NCI-H526 (cell line): ENCODE measurements at places on chromosomes 1 and 21.

GRCh38 chr1:183195142-183195574 is 9.1 kb downstream of the LAMC2 start:
- no peak for DNase-seq

GRCh38 chr1:116911188-116911553 is 1.5 kb downstream of the PTGFRN start:
- peak; percentile 58 for DNase-seq

DNA sequence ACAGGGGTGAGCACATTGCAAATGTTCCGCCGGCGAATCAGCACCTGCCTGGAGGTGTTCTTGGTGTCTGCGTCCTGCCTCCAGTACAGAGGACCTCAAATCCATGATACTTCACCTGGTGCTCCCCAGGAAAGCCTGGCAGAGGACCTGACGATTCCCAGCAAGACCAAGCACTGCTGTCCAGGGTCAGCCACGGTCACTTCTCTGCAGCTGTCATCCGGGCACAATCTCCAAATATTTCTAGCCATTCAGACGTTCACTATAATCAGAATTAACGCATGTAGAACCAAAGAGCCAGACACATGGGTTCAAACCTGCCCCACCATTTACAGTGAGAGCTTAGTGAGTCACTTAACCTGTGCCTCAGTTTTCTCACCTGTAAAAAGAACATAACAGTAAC is 74.5 kb downstream of the CLIC6 start:
- DNase-seq, result no peak

DNA sequence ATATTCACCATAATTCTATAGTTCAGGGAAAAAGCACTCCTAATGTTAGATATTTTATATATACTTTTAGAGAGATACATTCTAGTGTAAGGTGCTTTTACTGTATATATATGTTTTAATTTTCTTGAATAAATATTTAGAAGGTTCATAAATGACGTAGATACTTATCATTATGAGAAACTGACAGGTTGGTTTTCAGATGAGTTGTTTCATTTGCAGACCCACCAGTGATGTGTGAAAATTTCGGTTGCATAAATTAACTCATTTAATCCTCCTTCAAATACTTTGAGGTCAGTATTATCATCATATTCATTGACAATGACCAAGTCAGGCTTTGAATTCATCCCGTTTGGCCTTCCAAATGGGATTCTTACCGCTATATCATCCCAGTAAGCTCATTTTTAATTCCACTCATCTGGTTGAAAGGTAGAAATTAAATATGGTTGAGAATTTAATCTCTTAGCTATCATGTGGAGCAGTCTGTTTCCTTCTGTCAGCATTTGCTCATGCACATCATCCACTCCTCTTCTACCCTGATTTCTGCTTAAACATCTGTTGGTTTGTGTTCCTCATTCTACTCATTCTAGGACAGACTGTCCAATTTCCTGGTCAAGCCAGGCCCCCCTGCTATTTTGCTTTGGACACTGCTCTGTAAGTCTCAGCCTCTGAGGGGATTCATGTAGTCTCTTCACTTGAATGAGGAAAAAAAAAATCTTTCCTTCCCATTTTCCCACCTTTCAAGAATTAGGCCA is 1156.6 kb downstream of the PLA2G4A start:
- DNase-seq, result no peak

GRCh38 chr1:21783679-21784603 is 992 bp upstream of the USP48 start:
- peak; percentile 87 for DNase-seq

DNA sequence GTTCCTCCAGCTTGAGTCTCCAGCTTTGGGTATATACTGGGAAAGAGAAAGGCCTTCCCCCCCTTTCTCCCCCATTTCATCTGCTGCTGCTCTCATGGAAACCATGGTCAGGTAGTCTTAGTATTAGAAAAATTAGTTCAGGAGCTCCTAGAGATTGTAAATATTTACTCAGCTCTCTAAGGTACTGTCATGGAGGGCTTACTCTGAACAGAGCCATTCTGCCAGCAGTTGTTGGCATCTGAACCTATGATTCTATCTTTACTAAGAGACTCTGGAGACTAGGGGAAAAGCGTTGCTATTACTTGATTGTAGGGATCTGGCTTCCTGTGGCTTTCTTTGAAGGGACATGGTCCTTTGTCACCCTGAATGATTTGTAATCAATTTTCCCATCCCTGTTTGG is 6.1 kb downstream of the INTS3 start:
- DNase-seq, result no peak

DNA sequence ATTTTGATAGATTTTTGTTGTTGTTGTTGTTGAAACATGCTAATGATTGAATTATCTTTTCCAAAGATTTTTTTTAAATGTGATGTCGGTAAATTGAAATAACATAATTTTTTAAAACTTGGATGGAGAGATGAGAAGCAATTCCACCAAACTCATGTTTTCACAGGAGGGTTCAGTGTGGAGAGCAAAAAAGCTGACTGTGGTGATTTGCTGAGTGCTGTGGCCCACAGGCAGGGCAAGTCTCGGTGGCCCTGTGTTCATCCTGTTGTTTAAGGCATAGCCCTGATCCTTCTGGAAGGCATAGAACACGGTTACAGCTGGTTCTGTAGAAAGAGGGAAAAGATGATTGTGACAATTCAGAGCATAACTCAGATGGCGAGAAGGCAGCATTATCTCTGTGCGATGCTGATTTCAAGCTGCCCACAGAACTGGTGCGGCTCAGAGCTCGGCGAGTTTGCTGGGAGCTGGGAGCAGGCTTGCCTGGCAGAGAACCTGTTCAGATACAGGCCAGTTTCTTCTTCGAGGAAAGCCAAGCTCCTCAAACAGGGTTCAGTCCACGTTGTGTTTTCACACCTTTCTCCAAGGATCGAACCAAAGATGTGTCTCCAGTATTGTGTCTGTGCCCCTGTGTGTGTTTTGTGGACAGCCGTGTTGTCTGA is 127.1 kb downstream of the HUNK start:
- no peak for DNase-seq

GRCh38 chr21:44763050-44763378 is 38.6 kb downstream of the UBE2G2 start:
- DNase-seq, result no peak

- no peak for DNase-seq
Observed at GRCh38 chr1:15146142-15146680, 7.3 kb upstream of the TMEM51 start.

- DNase-seq, result no peak
Observed at GRCh38 chr1:43563876-43564539, 33.3 kb downstream of the PTPRF start.

GRCh38 chr1:110338886-110339406 is at the start of gene RBM15:
RBM15 (plus strand) TSS chr1:110339377; CDS start chr1:110339406, 29 bp downstream.
- DNase-seq, result peak; percentile 100

DNA sequence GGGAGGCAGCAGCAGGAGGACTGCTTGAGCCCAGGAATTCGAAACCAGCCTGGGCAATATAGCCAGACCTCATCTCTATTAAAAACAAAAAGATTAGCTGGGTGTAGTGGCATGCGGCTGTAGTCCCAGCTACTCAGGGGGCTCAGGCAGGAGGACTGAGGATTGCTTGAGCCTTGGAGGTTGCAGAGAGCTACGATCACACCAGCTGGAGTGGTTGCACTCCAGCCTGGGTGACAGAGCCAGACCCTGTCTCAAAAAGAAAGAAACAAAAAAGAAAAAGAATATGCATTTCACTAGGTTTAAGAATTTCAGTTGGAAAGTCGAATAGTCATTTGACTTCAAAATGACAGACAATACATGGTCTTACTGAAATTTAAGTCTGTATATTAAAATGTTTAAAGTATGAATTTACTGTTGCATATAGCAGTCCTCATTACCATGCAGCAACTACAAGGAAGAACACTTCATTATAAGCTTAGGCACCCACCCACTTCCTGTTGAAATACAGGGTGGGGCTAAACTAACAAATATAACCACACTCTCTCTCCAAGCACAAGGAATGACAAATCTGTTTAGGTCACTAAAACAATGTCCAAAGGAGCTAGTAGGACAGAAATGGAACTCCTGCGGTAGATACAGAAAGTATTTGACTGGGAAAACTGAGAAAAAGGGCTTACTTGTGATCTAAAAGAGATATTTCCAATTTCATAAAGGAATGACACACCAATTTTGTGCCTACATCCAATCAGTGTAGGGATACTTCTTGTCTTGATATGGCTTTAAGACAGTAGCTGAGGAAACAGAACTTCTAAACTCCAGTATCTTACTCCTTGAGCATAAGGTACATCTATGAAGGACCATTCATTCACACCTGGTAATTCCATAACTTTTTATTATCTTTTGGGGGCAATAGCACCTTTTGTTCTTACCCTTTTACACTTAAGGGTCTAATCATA is 44.1 kb downstream of the GPR3 start:
- no peak for DNase-seq

DNA sequence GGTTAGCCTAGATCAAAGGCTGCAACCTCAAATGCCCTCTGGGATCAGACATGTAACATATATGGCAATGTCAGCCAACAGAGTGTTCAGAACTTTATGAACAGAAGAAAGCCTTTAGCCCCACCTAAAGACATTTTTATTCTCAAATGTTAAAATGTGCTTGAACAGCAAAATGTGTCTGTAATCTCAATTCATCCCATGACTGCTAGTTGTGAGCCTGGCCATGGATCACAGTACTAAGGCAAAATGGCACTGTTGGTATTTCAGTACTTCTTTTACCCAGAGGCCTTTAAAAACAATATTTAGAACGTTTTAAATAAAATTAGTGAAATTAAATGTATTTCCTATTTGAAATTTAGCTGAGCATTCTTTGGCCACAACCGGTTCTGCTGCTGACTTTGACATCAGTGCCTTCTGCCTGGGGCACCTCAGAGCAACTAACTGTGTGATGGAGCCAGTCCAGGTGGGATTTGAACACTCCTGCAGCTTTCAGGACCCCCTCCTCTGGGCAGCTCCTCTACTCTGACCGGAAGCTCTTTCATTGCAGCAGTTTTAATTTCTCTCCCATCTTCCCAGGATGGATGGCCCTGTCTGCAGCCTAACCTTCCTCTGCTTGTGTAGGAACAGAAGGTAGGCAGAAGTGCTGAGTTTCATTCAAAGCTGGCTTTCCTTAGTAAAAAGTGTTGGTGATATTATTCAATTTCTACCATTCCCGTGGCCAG is 68.3 kb upstream of the NFIA start:
- DNase-seq, result no peak

DNA sequence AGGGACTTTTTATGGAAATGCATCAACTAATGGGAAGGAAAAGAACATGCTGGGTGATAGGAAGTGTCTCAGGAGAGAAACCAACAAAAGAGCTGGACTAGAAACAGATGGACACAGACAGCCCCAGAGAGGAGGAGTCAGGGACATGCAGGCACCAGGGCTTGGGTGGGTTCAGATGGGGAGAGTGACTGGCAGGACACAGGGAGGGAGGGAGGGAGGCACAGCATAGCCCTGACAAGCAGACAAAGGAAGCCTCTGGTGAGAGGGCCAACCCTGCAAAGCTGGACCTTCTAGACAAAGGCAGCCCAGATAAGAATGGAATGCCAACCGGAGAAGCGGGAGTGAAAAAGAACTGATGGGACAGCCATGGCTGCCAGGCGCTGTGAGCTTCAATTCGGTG is 568.8 kb downstream of the AJAP1 start:
- no peak for DNase-seq

GRCh38 chr1:217425422-217425821 is 205.5 kb downstream of the GPATCH2 start:
- no peak for DNase-seq

GRCh38 chr1:150487763-150488115 is 520 bp downstream of the TARS2 start:
- no peak for DNase-seq

DNA sequence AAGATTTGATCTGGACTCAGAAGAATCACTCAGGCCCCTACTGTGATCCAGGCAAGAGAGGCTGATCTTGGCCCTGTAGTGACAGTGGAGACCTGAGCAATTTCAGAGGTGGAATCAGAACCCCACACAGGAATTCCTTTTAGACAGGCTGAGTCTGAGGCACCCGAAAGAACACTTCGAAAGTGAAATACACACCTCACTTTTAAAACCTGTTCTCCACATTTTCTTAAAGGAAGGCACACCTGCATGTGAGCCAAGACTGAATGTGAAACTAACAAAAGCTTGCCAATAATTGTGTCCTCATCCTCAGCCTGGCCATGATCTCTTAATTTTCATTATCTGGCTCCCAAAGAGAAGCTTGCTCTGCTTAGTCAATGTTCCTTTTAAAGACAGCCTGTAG is 32.2 kb downstream of the SIPA1L2 start:
- DNase-seq, result no peak

GRCh38 chr1:112501810-112502641 is 6.7 kb upstream of the WNT2B start:
- peak; percentile 17 for DNase-seq

GRCh38 chr1:2863648-2863963 is 62.1 kb upstream of the TTC34 start:
- DNase-seq, result no peak

- DNase-seq, result no peak
Observed at GRCh38 chr1:94315552-94316116, 78.2 kb upstream of the ARHGAP29 start.

DNA sequence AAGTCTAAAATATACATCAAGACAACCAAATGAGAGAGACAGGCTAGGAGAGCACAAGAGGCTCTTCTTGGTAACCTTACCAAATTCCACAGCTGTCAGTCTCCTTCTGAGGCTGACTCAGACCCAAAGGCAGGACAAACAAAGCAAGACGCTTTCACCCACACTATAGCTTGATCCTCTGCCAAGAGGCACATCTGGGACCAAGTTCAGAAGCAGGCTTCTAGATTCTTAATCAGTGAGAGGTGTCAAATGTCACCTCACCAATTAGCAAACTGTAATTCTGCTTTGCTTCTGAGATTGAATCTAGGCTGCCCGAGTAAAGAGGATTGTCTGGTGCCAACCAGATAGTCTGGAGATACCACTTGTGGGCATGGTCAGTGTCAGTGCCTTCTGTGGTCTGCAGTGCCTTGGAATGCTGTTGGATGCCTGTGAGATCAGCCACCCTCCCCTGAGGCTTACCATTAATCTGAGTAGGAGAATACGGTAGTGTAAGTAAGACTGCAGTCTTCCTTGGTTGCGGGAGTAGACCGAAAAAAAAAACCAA is 151.0 kb downstream of the FMN2 start:
- no peak for DNase-seq

- no peak for DNase-seq
Observed at GRCh38 chr1:162930976-162931560, 70.1 kb upstream of the CCDC190 start.

DNA sequence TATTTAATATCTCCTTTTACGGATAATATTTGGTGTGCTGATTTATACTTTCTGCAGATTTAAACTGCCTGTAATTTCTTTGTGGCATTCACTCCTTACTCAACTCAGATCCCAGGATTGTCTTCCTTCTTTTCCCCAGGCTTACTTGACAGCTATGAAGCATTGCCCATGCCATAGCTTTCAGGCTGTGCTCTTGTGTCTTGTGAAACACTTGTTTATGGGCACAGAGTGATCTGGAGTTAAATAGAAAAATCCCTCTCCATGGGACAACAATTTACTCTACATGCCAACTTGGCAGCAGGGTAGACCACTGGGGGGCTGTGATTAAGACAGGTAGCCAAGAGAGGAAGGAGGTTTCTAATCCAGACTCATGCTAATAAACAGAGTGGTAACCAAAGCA is 57.4 kb downstream of the PPP1R12B start:
- no peak for DNase-seq
